ENCODE measurements at places on chromosomes 16 and 17. TPM values are rescaled to one million over a fixed set of nuclear protein-coding genes. Genes with fewer than 3 reads are reported as not detected.

Gene MYLK3
- total RNA-seq = 0.03 TPM

Gene CCL1
- not detected for total RNA-seq

Gene TRIM47
- total RNA-seq = 20.4 TPM

Gene KRTAP17-1
- total RNA-seq = not detected

Gene GPR179
- not detected for total RNA-seq

Gene CYTH1
- total RNA-seq = 42.1 TPM

Gene LGALS9B
- total RNA-seq = 2.9 TPM

Gene KRTAP2-2
- not detected for total RNA-seq

Gene DNAJA2
- total RNA-seq = 62.9 TPM

Gene NEUROD2
- not detected for total RNA-seq

Gene KCNJ18
- not detected for total RNA-seq

Gene FBXW10
- 0.19 TPM for total RNA-seq

GRCh38 chr16:89123001-89123830 lies 29.6 kb downstream of the ACSF3 start:
- no peak for DNase-seq

GRCh38 chr17:20010936-20011335 lies 1.8 kb downstream of the SPECC1 start:
- no peak for DNase-seq

- DNase-seq = no peak
Observed at GRCh38 chr16:24511792-24512191, 27.6 kb upstream of the RBBP6 start.

GRCh38 chr17:6551356-6551755 lies 5.0 kb downstream of the PITPNM3 start:
- DNase-seq = no peak

- no peak for DNase-seq
Observed at GRCh38 chr16:17364319-17365210, 106.2 kb downstream of the XYLT1 start.

DNA sequence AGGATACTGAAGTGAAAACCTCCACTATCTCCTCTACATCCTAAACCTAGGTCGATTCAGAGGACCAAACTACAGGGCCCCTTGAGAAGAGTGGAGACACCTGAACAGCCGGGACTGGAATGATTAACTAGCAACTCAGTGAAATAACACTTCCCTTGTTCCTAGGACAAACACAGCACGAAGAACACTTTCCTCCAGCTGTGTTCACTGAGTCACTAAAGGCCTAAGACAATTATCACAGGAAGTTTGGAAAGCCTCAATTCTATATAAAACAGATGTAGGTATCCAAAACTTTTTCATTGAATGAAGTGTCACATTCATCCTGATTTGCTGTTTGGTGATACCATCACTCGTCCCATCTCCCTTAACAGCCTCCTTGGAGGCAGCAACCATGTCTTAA lies 15.5 kb upstream of the CUEDC1 start:
- DNase-seq = no peak

GRCh38 chr17:42131981-42132432 lies 9.4 kb downstream of the HSPB9 start:
- DNase-seq = no peak

DNA sequence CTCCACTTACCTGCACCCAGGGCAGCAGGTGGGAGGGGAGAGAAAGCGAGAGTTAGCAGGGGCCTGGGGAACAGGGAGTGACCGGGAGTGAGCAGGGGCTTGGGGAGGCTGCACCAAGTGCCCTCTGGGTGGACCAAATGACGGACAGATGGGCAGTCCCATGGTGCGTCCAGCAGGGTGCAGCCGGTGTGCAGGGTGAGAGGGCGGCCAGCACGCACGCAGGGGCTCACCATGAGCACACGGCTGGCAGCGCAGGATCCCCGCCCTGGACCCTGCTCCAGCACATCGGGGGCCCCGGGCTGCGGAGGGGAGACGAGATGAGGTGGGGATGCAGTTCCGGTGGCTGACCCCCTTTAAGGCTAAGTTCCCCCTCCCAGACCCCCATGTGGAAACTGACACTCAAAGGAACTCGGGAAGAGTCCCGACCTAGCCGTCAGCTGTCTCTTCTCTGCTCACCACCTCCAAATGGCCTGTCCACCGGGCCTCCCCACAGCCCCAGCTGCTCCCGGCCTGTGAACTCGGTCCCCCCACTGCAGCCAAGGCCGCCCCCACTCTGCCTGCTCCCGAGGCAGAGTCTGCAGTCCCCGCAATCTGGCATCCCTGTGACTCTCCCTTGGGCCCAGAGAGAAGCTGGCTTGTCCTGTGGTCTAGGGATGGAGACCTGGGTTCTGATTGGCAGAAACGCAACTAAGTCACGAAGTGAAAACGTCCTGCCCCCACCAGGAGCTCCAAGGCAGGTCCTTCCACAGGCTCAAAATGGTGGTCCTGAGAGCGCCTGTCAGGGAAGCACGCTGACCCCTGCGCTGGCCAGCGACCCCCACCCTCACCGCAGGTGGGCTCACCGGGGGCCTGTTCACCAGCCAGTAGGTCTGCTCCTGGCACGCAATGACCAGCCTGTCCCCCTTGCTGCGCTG lies 2.9 kb downstream of the RGS11 start:
- no peak for DNase-seq

- no peak for DNase-seq
Observed at GRCh38 chr16:88809676-88810165, 2.0 kb downstream of the APRT start.

DNA sequence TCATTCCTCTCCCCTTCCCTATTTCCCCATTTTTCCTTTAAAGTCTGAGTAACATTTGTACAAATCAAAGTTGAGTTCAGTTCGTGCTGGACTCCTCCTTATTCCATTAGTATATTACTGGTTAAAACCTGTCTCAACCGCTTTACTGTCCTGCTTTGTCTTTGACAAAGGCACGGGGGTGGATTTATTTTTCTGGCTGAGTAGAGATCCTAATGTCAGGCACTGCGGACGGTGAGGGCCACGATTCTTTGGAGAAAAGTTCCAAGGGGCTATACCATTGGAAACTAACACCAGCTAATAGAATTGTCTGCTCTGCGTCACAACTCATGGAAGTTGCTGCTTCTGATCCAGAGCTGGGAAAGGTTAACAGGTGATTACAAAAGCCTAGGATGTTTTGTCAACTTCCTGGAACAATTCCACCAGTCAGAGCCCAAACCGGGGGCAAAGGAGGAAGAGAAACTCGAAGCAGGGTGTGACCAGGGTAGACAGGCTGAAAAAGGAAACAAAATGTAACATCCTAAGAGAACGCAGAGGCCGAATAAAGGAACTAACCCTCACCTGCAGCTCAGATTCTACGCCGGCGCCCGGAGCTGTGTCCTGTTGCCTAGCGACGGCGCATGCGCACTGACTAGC lies 12.4 kb downstream of the TAT start:
- DNase-seq = no peak

DNA sequence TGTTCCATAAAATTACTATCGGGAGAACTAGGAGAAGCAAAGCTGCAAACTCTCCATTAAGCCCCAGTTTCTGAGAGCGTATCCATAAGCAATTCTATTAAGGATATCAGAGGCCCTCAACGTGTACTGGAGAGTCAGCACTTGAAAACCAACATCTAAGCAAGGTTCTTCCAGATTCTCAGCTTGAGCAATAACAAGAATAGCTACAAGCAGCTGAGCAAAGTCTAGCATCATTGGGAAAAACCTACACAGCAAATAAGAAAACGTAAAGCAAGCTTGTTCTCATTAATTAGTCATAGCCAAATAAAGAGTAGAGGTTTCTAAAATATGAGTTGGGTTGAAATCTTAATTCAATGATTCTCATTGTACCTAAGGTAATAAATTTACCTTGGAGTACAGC lies 26.9 kb upstream of the COX10 start:
- no peak for DNase-seq

DNA sequence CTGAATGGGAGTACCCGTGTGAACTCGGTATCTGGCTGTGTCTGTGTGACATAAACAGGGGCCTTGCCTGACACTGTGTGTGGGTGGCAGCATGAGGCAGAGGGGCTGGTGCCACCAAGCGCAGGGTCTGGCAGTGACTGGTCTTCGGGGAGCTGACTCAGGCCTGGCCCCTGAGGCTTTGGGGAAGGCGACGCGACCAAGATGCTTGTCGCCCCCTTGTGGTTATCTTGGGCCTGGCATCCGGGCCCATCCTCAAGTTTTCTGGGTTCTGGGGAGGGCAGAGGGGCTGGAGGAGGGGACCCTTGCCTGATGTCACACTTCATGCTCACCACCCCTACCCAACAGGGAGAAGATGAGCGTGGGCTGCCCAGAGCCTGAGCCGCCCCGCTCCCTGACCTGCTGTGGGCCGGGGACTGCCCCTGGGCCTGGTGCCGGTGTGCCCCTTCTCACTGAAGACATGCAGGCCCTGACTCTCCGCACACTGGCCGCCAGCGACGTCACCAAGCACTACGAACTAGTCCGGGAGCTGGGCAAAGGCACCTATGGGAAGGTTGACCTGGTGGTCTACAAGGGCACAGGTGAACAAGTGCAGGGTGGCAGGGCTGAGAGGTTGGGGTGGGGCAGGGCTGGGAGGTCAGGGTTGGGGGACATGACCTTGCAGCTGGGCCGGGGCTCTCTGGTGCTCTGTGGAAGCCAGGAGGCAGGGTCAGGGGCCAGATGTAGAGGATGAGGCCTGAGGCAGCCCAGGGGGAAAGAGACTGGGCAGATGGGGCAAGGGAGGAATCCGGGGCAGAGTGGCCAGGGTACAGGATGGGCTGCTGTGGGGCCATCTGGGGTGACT lies 24.9 kb downstream of the SBK1 start:
- no peak for DNase-seq

DNA sequence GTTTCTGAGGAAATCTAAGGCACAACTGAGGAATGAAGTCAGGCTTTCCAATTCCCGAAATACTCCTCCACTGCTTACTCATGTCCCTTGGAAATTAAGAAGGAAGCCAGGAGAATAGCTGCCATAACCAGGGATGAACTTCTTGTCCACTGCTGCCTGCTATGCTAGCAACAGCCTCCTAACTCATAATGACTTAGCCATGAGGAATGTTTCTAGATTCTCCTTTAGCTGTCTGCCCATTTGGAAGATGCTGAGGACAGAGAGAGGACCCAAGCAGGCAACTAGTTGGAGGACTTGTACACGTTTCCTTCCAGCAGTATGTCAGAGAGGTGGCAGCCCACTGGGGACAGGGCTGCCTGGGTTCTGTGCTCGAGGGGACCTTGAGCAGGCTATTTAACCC lies 939 bp upstream of the CCL2 start:
- no peak for DNase-seq

GRCh38 chr16:73124097-73124652 lies 76.2 kb upstream of the ZFHX3 start:
- DNase-seq = no peak

DNA sequence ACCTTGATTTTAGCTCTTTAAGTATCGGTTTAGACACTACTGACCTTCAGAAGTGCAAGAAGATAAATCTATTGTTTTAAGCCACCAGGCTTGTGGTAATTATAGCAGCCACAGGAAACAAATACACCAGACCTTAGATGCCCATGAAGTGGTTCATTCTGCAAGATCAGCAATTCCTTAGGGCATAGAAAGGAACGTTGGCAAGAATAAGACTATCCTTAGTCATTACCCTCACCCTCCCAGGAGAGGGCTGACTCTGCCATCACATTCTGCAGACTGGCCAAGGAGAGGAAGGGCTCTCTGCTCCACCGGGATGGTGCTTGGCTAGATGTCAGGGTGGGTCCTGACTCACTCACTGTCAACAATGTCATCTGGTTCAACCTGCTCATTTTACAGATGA lies 14.1 kb upstream of the NDEL1 start:
- no peak for DNase-seq

- no peak for DNase-seq
Observed at GRCh38 chr16:86514481-86515376, 4.4 kb downstream of the FOXF1 start.

- DNase-seq = no peak
Observed at GRCh38 chr16:31201582-31202413, 762 bp downstream of the PYCARD start.

DNA sequence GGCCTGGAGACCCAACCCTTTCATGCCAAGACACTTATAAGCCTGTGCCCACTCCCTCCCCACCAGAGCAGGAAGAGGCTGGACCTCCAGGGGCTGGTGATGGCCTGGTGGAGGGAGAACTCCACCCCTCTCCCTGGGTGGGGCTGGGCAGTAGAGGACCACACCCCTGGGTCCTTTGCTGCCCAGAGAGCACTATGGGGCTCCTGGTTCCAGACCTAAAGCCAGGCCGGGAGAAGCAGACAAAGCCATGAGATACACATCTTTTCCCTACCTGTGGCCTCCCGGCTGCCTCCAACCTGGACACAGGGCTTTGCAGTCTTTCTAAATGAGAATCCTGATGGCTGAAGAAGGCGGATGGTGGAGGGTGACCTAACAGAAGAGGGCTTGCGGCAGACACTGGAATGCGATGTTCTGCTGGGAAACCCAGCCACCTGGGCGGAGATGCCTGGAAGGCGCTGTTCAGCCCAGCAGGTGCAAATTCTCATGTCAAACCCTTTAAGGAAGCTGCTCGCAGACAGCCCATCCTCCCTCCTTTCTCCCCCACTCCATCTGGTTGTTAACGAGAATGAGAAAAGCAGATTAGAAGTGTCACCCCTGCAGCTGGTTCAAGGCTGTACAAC lies 43.9 kb upstream of the KIFC3 start:
- no peak for DNase-seq

GRCh38 chr16:65377195-65377594 lies 255.3 kb upstream of the CDH11 start:
- DNase-seq = no peak

DNA sequence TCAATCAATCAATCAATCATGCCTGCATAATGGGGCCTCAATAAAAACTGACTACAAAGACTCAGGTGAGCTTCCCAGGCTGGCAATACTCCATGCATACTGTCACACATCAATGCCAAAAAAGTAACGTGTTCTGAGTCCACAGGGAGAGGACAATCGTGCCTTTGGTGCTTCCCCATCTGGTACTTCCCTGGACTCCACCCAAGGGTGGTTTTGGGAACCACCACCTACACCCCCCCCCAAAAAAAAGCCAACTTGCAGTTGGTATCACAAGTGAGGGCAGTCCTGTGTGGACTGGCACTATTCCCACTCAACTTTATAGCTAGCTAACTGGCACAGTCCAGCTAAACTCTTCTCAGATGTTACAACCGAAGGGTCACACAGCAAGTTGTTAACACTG lies 3.1 kb downstream of the ZDHHC7 start:
- no peak for DNase-seq

DNA sequence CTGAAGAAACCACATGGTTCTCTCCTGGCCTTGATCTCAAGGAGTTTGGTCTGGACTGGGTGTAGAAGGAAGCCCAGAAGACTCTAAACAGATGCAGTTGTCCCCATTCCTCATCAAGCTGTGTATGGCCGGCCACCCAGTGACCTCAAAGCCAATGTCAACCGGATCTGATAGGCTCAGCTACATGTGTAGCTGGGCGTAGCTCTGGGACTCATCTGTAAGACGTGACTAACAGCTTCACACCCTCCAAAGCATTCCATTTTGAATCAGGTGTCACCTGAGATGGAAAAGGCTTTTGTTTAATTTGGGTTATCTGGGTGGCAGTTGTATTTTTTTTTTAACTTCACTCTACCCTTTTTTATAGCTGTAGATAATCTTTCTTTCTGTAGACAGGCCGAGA lies 130.4 kb downstream of the ABCC12 start:
- DNase-seq = no peak

- no peak for DNase-seq
Observed at GRCh38 chr17:36608794-36609497, 7.6 kb downstream of the MRM1 start.

Measured in esophagus squamous epithelium (tissue), 5 donors.